ENCODE measurements at places on chromosomes 12 and 14.

DNA sequence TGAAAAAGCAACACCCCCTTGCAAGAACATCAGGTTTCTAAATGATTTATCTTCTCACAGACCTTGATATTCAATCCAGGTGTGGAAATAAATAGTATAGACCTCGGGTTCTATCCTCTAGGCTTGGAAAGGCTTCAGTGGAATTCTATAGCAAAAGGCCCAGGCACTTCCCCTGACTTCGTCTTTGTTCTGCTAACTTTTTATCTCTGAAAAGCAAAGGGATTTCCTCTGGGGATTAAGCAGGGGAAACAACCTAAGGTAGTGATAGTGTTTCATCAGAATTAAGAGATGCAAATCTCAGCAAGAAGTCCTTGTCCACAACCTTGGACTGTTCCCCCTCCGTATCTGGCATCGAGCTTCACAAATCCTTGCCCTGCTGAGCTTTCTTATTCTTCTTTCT is 59.5 kb upstream of the DUSP6 start:
- no peak for DNase-seq

DNA sequence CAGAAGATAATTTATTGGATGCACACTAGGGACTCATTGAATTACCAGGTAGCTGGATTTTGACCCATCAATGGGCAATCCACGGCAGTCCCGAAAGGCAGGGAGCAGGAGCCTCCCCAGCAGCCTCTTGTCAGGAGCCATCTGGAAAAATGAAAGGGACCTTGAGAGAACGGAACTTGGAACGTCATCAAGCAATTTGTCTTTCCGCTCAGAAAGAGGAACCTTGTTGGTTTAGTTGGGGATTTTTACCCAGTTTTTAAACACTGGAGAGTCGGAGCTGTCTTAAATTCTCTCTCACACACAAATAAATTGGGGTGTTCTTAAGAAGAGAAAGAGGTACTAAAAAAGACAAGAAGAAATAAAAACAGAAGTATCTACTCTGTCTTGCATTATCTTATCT is 1351.7 kb upstream of the TMEM132C start:
- DNase-seq: no peak

DNA sequence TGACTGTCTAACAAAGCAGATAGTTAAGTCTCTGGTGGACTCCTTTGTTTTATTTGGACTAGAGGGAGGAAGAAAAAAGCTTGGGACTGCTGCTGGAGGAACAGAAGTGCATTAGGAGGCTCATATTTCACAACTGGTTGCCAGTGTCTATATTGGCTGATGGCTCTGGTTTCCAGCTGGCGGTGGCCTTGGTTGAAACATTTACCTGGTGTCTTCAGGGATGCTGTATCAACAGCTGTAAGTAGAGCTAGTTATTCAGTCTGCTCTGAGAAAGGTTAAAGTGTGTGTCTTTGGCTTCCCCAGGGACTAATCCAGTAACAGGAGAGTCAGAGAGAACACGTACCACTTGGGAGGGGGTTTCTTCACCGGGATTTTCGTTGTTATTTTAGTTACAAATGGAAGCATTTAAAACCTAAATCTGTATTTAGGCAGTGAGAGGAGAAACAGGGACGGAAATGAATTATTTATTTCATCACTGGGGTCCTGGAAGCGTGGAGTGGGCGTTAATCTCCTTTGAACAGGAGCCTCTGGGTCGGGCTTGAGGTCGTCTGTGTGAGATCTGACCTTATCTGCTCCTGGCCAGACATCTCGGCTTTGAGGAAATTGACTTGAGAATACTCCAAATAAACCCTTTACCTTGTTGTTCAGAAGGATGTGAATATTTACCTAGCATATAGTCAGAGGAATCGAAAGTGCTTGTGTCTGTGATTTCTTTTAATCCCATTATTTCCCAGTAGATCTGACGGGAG is 149.9 kb downstream of the NRXN3 start:
- DNase-seq: no peak

DNA sequence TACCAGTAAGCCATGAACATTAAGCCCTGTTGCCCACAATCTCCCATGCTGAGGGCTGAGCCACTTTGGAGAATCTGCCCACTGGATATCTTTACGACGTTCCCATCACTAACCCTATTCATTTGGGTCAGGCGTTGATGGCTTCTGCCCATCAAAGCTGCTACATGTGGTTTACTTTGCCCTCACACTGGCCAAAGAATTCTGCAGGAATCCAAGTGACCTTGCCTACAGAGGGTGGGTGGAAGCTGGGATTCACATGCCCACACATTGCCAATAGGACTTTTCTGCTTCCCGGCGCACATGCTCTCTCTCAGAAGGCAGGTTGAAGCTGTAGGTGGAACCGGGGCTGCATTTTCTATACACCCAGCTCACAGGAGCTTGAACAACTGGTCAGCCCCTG is 28.3 kb downstream of the OAS2 start:
- DNase-seq: no peak

DNA sequence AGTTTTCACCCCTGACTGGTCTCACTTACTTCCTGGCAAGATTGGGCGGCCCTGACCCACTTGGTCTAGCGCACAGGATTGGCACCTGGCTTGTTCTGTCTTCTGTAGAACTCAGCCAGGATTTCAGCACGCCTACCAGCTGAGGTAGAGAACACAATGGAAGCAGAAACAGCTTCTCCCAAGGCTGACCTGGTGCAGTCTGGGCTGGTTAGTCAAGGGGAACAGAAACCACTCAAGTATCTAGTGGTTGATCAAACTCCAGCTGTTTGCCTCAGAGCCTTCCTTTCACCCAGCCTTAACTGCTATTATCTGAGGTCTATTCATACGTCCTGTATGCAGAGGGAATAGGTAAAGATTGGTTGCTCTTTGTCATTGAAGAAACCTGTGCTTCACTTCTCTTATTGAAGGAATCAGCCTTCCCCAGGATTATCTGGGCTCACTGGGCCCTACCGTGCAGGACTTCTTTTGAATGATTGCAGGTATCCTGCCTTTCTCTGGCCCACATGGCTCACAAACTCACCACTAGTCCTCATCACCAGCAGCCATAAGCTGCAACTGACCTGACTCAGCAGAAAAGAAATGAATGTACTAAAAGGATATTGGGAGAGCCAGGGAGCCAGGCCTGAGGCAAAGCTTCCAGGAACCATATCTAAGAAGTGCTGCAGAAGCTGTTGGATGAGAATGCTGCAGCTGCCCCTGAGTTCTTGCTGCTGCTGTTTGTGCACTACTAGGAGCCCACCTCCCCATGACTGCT is 2.5 kb upstream of the PLEKHD1 start:
- DNase-seq: no peak

DNA sequence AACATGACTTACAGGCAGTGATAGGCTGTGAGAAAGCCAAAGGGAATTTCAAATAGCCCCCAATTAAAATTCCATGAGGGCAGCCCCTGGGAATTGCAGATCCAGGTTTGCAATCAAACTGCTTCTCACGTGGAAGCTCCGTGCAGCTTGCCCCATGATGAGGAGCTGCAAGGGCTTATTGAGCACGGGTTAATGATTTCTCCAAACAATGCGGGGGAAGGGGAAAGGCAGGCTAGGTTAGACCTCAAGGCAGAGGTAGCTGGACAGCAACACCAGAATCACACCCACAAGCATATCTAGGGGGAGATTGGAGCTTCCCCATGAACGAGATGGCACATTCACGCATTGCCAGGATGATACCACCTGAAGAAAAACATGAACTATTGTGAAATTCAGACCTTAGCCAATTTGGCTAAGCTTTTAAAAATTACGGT is 5.0 kb upstream of the DUSP6 start:
- no peak for DNase-seq

- no peak for DNase-seq
Measured at GRCh38 chr14:51479584-51480325, 172.0 kb upstream of the FRMD6 start.

- DNase-seq: no peak
Measured at GRCh38 chr14:60965402-60965801, 15.5 kb downstream of the TRMT5 start.

GRCh38 chr12:45475594-45475993 is 253.9 kb upstream of the ARID2 start:
- no peak for DNase-seq

GRCh38 chr12:101819467-101819866 is 11.3 kb downstream of the GNPTAB start:
- DNase-seq: no peak

- no peak for DNase-seq
Measured at GRCh38 chr12:120249266-120249874, 16.2 kb downstream of the PXN start.

DNA sequence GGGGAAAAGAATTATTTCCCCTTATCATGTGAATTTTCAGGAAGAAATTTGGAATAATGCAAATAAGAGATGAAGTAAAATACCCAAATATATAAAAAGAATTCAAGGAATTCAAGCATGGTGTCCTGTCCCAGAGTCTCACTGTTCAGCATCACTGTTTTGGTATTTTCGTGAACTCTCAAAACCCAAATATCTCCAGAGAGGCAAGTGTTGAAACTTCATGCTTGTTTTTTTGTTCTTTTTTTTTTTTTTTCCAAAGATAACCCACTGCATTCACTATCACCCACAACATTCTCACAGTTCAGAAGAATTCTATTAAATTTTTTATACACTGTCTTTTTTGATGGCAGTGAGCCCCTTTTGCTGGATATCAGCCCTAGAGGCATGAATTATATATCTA is 354.9 kb downstream of the DIO2 start:
- DNase-seq: no peak

DNA sequence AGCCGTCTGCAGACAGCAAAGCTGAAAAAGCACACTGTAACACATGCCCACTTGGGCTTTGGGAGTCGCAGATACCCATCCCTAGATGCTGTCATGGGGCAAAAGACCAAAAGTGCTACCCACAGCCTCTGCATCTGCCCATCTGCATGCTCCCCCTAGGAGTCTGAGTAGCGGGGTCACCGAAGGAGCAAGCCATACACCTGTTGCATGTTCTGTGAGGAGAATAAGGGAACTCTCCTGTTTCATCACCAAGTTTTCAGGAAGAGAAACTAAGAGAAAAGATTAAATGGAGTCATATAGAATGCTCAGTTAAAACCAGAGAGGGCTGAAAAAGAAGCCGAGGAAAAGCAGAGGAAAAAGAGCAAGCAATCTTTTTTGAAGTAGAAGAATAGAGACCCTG is 13.7 kb upstream of the ST8SIA1 start:
- no peak for DNase-seq

DNA sequence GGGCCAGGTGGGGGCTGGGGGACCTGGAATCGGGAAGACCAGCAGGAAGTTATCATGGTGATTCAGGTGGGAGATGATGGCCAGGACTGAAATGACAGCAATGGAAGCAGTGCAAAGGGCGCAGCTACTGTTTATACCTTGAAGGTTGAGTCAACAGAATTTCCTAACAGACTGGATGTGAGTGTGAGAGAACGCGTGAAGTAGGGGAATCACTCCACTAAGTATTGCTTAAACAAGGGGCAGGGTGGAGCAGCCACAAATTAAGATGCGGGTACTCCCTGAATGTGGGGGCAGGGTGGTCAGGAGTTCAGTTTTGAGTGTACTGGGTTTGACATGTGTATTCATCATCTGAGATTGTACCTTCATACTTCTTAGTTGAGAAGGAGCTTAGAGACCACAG is 45.1 kb downstream of the MYF5 start:
- no peak for DNase-seq

DNA sequence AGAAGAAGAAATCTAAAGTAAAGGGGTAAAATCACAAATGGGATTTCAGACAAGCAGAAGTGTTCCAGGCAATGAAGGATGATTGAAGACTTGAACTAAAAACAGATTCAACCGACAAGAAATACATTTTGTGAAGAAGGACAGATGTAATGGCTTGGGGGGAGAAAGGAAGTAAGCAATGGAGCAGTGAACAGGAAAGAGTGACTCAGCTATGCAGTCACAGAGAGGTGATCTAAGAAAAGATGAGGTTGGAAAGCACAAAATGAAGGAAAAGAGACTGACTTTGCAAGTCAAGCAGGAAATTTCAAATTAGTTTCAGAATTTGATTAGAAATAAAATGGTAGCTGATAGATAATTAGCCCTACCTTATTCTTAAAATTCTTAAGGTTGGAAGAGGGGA is 66.5 kb downstream of the PUS7L start:
- no peak for DNase-seq

DNA sequence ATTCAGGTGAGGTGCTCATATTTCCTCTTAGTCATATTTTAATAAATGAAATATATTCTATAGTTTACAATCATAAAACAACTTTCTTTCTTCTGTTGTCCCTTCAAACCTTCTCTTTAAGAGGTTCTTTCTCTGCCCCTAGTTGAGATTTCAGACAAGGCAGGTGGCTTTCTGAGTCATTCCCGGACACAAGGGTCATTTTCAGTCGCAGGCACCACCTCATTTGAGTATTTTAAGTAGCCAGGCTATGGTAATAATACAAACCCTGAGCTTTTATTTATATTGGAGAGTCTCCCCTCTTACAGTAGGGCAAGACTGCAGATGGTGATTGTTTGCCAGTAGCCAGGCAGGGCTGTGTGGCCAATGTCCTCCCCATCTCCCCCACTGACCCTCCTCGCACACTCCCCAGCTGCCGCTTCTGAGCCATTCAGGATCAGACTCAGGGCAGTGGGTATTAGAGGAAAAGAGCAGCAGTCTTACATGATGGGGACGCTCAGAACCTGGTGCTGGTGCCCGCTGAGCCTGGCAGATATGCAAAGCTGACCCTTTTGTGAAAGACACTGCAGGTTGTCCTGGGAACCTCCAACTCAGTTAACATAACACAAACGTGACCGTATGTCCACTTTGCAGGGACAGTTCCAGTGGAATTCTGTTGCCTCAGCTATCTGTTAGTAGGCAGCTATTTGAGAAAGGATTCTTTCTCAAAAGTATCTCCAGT is 101.1 kb upstream of the BCL2L14 start:
- DNase-seq: no peak

- no peak for DNase-seq
Measured at GRCh38 chr12:43836475-43836989, 651 bp downstream of the TMEM117 start.

DNA sequence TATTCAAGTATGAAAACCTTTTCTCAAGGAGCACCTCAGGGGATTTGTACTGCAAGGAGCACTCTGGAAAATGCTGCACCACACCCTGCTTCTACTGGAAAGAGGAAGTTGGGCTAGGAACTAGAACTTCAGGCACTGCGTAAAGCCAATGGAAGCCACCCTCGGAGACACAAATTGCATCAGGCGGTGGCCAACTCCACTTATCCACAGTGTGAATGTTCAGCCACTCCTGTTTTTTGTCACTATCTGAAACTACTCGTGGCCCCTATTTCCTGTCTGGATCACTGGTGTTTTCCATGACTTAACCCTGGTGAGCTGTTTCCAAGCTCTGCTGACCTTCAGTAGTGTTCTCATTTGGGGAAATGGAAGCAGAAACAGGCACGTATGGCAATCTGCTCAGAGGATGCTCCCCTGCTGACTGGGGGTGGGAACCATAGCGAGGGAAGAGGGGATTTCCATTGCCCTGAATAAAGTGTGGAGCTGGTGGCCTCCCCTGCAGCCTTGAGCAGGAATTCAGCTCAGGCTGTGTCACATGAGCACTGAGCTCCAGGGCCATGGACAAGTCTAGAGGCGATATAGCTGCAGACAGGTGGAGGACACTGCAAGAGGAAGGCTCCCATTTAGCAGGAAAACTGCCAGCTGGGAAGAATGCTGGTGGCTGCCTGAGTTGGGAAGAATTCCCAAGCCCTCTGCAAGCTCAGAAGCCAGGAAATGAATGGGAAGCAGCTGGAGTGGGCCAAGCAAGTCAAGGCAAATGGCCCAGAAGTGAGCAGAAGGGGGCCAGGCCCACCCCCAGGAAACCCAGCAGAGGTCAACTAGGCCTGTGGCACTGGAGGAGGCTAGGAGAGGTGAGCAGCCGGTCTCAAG is 50.5 kb upstream of the RAP1B start:
- no peak for DNase-seq

Measured in activated gamma-delta T cell (primary cell).